ENCODE measurements at places on chromosomes 16 and 17.

- peak; percentile 29 for DNase-seq
Observed at GRCh38 chr17:64061178-64061898, 40.9 kb upstream of the ICAM2 start.

DNA sequence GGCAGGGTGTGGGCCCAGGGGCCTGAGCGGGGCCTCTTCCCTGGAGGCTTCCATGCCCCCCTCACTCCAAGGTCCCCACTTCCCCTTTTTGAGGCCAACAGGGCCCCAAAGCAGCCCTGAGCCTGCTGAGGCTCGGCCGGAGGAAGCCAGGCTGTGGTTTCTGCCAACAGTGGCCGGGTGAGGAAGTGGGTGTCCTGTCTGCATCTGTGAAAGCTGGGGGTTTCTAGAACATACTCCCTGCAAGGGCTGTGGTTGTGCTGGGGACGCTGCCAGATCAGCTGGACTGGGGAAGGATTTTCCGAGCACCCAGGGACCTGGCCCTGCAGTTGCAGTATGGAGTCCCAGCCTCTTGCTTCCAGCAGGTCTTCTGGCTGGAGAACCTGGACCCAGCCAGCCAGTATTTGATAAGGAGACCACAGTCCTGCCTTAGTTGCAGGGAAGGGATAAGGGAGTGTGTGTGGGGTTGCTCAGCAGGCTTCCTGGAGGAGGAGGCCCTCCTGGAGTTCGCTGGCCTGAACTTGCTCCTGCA lies 15.7 kb downstream of the ADCY7 start:
- peak; percentile 48 for DNase-seq

DNA sequence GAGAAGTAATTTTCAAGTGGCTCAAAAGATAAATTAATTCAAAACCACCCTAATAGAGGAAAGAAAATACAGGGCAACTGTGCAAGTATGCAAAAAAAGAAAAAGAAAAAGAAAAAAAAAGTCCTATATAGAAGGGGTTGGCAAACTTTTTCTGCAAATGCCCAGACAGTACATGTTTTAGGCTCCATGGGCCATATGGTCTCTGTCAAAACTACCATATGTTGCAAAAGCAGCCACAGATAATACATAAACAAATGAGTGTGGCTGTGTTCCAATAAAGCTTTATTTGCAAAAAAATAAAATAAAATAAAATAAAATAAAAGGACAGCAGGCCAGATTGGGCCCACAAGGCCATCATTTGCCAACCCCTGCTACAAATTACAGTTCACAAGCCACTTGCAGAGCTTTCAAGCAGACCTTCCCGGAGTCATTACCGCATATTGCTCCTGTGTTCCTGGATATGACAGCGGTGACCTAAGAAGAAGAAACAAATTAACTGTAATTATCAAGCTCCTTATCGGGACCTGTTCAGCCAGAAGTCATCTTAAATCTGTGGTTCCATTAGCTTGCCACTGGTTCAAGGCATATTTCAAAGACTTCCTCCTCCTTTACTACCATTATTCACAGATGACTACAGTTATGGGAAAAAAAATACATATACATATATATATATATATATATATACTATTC lies 15.9 kb downstream of the ZC3H7A start:
- no peak for DNase-seq

DNA sequence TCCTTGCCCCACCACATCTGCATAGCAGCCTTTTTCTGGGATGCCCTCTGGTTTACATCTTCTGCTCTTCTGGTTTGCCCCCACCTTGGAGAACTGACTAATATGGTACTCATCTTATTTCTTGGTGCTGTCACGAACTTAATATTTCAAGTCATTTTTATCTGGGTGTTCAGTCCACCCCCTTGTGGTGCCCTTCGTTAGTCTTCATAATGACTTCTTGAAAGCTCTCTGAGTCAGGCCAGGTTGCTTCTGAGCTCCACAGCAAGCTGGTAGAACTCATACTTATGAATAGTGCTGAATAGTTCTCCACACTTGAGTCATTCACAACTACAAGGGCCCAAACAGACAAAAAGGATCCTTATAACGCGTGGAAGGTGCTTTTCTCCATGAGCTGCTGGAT lies 35.8 kb upstream of the TEKT3 start:
- DNase-seq, result no peak

DNA sequence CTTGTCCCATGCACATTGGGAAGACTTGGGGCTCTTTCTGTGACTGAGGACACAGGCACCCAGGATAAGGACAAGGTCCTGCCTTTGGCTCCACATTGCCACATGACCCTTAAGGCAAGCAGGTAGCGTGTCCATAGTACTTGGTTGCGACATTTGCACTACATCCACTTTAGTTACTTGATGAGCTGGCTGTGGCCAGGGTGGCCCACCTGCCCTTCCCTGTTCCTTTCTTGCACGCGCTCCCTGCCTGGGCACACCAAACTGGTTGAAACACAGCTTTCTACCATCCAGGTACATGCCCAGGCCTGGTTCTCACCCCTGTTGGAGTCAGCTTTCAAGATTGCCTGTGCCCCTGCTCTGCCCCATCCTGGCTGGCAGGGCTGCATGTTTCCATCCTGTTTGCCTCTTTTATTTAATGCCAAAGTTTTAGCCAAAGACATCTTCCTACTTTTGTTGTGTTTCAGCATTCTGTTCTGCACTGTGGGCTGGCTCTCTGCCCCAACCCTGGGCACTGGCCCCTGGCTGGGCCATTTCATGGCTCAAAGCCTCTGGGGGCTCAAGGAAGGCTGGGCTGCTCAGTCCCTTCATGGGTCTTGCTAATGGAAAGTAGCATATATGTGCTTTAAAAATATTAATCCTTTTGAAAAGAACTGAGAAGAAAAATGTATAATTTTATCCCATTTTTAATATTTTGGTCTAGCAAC lies 3.2 kb downstream of the B3GNT9 start:
- DNase-seq, result no peak

DNA sequence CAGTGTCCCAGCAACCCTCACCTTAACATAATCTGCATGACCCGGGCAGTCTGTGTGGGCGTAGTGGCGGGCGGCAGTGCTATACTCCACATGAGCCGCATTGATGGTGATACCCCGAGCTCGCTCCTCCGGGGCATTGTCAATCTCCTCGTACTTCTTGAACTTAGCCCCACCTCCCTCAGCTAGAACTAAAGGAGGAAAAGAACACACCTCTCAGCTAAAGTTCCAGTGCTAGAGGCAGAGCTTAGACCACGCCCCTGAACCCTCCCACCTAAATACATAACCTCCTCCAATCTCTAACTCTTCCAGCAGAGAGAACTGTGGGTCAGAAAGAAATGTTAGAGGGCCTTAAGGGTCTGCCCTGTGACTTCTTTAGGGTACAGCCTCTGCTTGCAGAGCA lies 855 bp downstream of the TUFM start:
- DNase-seq, result peak; percentile 54

- DNase-seq, result no peak
Observed at GRCh38 chr16:66460703-66461102, 33.6 kb downstream of the BEAN1 start.

- no peak for DNase-seq
Observed at GRCh38 chr16:23838485-23839142, 2.8 kb downstream of the PRKCB start.

GRCh38 chr16:7420079-7420478 lies 87.4 kb downstream of the RBFOX1 start:
- no peak for DNase-seq

- no peak for DNase-seq
Observed at GRCh38 chr17:57608369-57609124, 136.6 kb downstream of the CCDC182 start.

- DNase-seq, result no peak
Observed at GRCh38 chr17:50353600-50354195, 7.8 kb downstream of the XYLT2 start.

DNA sequence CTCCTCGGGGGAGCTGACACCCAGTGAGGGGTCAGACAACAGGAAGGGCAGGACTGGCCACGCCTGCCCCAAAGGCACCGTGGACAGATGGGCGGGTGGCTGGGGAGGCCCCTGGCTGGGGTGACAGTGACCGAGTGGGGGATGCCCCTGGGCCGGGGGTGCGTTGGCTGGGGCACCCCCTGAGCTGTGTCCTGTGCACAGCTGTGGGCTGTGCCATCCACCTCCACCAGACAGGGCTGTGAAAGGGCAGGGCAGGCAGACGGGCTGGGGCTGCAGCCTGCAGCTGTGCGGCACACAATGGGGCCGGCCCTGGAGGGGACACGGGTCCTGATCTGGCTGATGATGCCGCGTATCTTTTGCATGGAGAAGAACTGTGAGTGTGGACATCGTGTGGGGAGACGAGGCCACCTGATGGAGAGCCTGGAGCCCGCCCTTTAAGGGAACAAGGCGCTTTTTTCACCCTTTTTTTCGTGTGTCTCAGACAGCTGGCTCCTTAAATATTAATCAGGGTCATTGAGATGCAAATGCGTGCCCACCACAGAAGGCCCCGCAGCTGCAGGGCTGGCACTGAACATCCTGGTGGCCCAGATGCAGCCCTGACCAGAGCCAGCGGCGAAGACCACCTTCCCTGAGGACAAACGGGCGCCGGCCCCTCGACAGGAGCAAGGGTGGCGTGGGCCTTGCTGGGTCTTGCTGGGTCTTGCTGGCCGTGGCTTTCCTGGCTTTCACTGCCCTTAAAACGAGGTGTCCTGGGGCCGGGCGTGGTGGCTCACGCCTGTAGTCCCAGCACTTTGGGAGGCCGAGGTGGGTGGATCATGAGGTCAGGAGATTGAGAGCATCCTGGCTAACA lies 42.4 kb upstream of the GNG13 start:
- DNase-seq, result no peak

DNA sequence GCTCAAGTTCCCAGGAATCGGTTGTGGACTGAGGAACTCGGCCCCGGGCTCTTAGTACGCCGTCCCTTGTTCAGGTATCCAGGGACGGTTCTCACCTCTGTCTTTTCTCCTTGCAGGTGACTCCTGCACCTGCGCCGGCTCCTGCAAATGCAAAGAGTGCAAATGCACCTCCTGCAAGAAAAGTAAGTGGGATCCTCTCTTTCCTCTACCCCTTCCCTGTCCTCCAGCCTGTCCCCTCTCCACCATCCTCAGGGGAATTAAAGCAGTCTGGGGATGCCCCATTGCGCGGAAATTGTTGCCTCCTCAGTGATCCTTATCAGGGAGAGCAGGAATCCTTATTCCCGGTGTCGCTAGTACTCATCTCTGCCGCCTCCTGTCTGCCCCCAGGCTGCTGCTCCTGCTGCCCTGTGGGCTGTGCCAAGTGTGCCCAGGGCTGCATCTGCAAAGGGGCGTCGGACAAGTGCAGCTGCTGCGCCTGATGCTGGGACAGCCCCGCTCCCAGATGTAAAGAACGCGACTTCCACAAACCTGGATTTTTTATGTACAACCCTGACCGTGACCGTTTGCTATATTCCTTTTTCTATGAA lies 585 bp downstream of the MT2A start:
- DNase-seq, result no peak

- DNase-seq, result no peak
Observed at GRCh38 chr17:81409190-81409935, 14.1 kb downstream of the BAHCC1 start.

GRCh38 chr17:45777388-45777787 lies 6.7 kb upstream of the CRHR1 start:
- no peak for DNase-seq

- no peak for DNase-seq
Observed at GRCh38 chr16:78098087-78098486, 1.4 kb upstream of the WWOX start.

- no peak for DNase-seq
Observed at GRCh38 chr16:72827866-72828265, 220.1 kb downstream of the ZFHX3 start.

- no peak for DNase-seq
Observed at GRCh38 chr17:65886315-65887245, 305.4 kb downstream of the CEP112 start.

GRCh38 chr16:16010194-16010593 lies 60.8 kb downstream of the ABCC1 start:
- no peak for DNase-seq

DNA sequence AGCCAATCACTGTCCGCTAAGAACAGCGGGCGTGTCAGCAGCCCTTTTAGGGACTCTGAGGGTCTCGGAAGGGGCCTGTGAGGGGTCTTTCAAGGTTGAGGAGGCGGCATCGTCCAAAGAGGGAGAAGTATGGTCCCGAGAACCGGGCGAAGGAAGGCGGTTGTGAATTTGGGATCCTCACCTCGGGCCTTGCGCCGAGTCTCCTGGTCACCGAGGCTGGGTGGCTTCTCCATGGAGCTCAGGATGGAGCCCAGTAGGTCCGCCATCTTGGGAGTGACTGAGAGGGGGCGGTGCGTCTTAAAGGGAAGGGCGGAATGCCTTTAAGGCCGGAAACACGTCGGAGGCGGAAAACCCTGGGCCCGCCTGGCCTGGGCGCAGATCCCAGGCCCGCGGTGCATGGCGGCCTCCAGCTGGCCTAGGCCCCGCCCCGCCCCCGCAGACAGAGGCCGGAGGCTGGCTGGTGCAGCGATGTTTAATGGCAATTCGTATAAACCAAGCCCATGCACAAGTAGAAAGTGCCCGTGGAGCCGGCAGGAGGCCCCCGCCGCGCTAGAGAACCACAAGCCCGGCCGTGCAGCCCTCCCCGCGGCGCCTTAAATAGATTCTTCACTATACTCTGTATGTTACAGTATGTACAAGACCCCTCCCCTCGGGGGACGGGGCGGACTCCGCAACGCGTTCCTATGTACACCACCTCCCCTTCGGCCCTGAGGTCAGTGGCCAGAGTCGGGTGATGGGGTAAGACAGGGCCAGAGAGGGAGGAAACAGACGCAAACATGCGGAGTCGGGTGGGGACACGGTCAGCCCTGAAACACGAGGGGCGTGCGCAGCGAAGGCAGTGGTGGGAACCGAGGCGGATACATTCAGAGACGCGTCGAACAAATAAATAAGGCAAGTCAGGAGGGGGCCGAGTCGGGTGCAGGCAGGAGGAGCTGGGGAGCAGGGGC lies at the start of gene SPAG7:
SPAG7 (minus strand) TSS at position 279 of the 947 bp plus-strand sequence; CDS start at position 266, 13 bp downstream.
- peak; percentile 94 for DNase-seq

- DNase-seq, result no peak
Observed at GRCh38 chr16:67246756-67247191, 507 bp downstream of the FHOD1 start.

- DNase-seq, result peak; percentile 68
Observed at GRCh38 chr16:3094289-3095027, 4.6 kb downstream of the ZSCAN10 start.

DNA sequence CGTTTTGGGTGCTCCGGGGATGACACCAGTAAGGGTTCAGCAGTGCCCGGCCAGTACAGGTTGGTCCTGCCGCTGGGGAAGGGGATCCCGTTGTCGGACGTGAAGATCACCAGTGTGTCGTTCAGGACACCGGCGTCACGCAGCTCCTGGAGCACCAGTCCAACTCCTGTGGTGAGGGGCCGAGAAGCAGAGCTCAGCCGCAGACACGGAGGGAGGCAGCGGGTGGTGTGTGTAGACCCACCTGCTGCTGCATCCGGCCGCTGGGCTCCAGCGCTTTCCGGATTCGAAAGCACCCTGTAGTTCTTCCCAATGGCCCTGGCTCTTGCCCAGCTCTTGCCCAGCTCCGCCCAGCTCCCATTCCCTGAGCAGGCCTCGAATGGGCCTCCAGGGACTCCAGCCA lies 8.0 kb downstream of the SGSH start:
- DNase-seq, result no peak

- no peak for DNase-seq
Observed at GRCh38 chr17:60390186-60390585, 1.7 kb downstream of the USP32 start.
